GM12891 (cell line): ENCODE measurements at places on chromosomes 4 and X.

- DNase-seq, result no peak
Measured at GRCh38 chr4:5500165-5500564, 208.2 kb downstream of the EVC2 start.

GRCh38 chr4:125191232-125191631, 123.5 kb upstream of the FAT4 start:
- DNase-seq, result no peak

DNA sequence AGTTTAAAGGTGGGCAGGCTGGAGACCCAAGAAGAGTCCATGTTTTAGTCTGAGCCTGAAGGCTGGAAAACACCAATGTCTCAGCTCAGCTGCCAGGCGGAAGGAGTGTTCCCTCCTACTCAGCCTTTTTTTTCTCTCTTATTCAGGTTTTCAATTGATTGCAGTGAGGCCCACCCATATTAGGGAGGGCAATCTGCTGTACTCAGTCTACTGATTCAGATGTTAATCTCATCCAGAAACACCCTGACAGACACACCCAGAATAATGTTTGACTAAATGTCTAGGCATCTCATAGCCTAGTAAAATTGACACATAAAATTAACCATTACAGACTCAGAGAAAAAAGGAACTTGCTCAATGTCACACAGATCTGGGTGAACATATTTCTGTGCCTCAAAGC, 347.1 kb downstream of the GBA3 start:
- DNase-seq, result no peak

GRCh38 chr4:133151341-133151690, 2.2 kb downstream of the PCDH10 start:
- peak; percentile 6 for DNase-seq

DNA sequence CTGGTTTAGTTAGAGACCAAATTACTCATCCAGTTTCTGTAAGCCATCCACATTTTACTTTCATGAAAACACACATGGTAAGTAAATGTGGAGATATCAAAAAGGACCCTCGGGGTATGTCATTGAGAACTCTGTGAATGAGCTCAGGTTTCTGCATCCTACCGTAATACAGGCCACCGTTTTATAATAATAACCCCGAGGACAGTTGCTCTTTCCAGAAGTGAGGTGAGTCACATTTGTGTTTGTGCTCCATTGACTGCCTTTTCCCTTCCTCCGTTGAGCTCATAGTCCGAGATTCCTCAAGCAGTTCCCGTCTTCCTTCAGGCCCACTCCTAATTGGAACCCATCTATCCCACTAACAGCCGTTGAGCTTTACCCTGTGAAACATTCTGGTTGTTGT, 95.3 kb downstream of the GRID2 start:
- no peak for DNase-seq
